ENCODE measurements at places on chromosomes 3 and 15.

DNA sequence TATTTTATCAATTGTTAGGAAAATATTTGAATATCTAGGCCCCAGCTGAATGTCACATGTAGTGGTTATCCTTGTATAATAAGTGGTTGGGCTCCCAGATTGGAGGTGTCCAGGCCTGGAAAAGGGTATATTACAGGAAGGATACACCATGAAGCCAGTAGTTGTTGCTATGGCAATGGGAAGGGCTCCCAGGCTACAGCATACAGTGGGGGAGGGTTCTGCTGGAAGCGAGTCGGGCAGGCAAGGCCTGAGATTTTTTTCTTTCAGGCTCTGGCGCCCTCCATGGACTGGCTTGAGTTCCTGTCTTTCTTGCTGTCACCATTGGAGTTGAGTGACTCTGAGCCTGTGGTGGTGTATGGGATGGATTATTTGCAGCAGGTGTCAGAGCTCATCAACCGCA is 8.9 kb downstream of the ECE2 start:
- no peak for DNase-seq

- DNase-seq, result no peak
Measured at GRCh38 chr3:148186881-148187280, 510.8 kb upstream of the AGTR1 start.

- peak; percentile 14 for DNase-seq
Measured at GRCh38 chr15:59051873-59052861, 52.8 kb upstream of the CCNB2 start.

- DNase-seq, result no peak
Measured at GRCh38 chr3:172786036-172786435, 35.5 kb downstream of the ECT2 start.

GRCh38 chr15:49238342-49238741 is 68.3 kb downstream of the GALK2 start:
- DNase-seq, result no peak

DNA sequence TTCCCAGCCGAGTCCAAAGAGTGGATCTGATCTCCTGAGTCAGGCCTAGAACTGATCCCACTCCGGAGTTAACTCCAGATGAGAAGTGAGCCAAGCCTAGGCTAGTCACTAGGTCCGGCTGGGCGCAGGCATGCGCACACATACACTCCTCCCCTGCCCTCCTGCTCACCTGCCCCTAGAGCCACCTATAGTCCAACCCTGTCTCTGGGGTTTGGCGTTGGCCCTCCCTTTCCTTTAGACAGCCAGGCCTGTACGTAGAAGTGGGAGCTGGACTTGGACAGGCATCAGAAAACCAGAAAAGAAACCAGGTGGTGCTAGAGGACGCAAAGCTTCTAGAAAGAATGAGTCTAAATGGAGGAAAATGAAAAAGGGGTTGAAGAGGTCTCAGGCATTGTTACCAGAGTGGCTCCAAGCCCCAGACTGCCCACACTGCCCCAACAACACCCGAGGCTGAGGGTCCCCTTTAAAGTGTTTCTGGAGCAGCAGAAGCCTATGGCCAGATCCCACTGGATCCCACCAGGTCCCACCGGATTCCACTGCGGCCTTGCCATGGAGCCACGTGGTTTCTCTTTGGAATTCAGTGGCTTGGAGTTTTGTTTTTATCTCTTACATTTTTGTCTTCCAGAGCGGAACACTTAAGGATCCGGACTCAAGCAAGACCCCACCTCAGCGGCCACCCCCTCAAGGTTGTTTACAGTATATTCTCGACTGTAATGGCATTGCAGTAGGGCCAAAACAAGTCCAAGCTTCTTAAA is 24.2 kb upstream of the TIMP4 start:
- no peak for DNase-seq

DNA sequence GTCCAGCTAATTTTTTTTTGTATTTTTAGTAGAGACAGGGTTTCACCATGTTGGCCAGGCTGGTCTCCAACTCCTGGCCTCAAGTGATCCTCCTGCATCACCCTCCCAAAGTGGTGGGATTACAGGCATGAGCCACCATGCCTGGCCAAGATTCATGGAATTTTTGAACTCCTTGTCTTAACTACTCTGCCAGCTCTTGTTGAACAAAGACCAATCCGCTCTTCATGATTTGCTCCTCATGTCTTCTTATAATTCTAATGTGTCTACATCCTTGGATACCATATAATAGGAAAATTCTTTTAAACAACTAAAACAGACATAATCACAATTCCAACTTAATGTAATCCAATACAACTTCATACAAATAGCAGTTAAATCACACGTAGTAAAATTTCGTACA is 21.3 kb downstream of the UBA5 start:
- DNase-seq, result no peak

DNA sequence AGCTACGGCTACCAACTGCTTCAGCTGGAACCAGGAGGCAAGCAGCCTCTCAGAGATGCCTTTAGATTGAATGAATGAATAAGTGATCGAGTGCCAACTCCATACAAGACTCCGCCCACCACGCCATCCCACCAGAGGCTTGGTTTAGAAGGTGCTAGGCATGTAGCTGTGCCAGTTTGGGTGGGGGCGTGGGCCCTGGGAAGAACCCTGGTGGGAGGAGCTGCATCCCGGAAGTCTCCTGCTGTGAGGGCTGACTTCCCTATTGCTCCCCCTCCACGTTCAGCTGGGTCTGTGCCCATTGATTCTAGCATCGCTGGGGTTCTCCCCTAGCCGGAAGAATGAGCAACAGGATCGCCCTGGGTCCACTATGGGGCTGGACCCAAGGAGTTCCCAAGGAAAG is 20.9 kb downstream of the LINGO1 start:
- DNase-seq, result no peak

DNA sequence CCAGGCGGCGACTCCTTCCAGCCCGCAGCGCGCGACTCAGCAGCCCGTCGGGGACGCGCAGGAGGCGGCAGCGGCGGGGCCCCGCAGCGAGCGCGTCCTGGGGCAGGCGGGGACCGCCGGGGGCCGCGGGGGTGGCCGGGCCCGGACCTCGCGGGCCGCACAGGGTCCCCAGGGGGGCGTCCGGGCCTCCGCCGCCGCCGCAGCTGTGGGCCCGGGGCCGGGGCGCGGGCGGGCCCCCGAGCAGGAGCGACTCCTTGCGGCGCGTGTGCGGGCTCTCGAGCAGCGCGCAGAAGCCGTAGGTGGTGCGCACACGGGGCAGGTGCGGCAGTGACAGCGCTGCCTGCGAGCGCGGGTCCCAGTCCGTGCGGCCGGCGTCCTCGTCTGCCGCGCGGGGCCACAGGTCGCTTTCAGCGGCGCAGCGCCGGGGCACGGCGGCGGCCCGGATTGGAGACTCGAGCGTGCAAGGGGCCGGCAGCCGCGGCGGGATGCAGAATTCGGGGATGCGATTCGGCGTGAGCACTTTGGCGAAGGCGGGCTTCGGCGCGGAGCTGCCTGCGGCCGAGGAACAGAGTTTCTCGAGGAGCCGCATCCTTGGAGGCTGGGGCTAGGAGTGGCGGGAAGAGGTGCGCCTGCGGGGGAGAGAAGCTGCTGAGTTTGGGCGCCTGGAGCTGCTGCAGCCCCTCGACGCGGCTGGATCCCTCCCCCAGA is 535 bp downstream of the C2CD4B start:
- peak; percentile 12 for DNase-seq

- peak; percentile 55 for DNase-seq
Measured at GRCh38 chr15:59622289-59622688, 10.7 kb downstream of the GCNT3 start.

- no peak for DNase-seq
Measured at GRCh38 chr15:69973102-69973714, 124.5 kb downstream of the TLE3 start.

DNA sequence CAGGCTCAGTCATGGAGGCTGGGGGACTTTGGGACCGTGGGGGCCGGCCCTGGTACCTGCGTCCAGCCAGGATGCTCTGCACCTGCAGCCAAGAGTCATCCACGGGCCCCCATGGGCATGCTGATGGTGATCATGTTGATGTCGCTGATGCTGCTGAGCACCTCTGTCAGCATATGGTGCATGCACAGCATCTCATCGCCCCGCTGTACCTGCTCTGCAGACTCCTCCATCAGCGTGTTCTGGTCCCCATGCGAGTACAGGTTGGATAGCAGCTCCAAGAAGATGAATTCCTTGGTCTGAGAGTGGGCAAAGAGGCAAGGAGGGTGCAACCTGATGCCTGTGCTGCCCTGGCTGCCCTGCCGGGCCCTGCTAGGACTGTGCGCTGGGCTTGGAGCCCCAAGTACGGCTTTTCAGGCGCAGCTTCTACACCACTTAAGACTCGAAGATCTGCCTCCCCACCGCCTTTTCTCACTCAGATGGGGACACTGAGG is 7.2 kb downstream of the RPS17 start:
- no peak for DNase-seq

DNA sequence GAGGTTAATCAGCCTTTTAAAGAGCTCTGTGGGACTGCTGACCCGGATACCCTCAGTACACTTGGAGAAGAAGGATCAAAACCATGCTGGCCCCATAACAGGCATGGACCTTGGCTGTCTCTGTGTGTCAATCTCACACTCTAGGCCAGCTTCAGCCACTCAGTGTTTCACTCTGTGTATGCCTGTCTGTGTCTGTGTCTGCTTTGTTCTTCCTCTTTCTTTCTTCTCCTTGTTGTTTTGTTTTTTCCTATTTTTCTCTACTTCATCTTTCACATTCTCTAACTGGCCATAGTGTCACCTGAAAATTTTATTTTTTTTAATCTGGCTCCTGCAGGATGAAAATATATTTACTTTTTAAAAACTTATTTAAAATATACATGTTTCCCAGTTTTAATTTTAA is 51.1 kb downstream of the SERP1 start:
- DNase-seq, result no peak
